ENCODE measurements at places on chromosomes 4 and X. TPM values are rescaled to one million over a fixed set of nuclear protein-coding genes. Genes with fewer than 3 reads are reported as not detected.

H2BW2 gene
- total RNA-seq, result not detected

- peak; percentile 63 for DNase-seq
- no peaks in the 10 kb centered on the region for H3K36me3 ChIP-seq
Measured at GRCh38 chr4:142567620-142568451, 278.3 kb downstream of the INPP4B start.

DNA sequence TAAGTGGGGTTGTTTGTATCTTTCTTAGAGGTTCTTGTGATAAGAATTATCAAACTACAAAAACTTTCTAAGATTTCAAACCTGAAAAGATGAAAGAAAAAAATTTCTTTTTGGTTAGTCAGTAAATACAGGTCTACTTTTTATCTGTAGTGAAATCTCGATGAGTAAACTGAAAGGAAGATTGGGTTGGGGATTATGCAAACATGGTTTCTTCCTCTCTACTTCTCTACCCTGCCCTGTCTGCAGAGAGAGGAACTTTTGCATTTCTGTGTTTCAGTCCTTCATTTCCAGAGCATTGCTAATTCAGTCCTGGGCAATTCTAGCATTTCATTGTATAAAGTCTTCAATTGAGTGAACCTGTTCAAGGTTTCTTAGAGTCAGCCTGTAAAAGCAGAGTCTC is 51.6 kb upstream of the IL2 start:
- no peaks in the 10 kb centered on the region for H3K36me3 ChIP-seq
- no peak overlapping the region for H3K4me3 ChIP-seq
- H3K27ac ChIP-seq, result no peak overlapping the region
- no peaks in the 10 kb centered on the region for H3K27me3 ChIP-seq
- H3K4me1 ChIP-seq, result no peaks in the 10 kb centered on the region

GRCh38 chrX:153719238-153719637 is 4.9 kb downstream of the BCAP31 start:
- H3K4me3 ChIP-seq, result no peak overlapping the region
- no peak overlapping the region for H3K27ac ChIP-seq
- DNase-seq, result no peak

DNA sequence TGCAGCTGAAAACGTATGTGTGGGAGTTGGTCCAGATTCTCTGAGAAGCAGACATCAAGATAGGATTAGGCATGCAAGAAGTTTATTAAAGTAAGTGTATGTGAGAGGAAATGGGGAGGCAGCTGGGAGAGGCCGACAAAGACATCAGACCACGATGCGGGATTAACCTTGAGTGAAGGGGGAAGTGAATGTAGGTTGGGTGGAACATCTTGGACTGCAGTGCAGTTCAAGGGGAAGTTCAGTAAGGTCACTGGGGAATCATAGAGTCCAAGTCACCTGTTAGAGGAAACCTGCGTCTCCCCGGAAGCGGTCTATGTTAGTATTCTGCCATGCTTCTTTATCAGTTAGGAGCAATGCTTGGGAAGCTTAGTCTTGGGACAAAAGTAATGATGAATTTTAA is 22.0 kb downstream of the CXCL8 start:
- no peak overlapping the region for H3K27ac ChIP-seq
- H3K4me1 ChIP-seq, result no peaks in the 10 kb centered on the region
- no peaks in the 10 kb centered on the region for H3K27me3 ChIP-seq
- DNase-seq, result no peak
- no peaks in the 10 kb centered on the region for H3K36me3 ChIP-seq

DNA sequence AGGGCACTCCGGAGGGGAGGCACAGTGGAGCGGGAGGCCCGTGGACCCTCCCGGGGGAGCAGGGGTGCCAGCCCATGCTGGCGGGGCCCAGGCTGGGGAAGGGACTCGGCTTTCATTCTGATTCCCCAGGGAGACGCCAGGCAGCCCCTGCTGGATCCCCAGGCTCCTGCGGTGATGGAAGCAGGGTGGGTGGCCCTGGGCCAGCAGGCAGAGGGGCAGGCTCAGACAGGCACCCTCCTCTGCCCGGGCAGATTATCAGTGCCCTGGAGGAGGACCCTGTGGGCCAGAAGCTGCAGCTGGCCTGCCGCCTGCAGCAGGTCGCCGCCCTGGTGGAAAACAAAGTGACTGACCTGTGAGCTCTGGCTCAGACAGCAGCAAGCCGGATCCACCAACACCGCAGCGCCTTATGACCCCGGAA is 2.1 kb upstream of the SRPK3 start:
- DNase-seq, result no peak
- H3K36me3 ChIP-seq, result no peaks in the 10 kb centered on the region
- no peak overlapping the region for H3K4me3 ChIP-seq
- no peaks in the 10 kb centered on the region for H3K4me1 ChIP-seq
- H3K27ac ChIP-seq, result no peak overlapping the region
- peaks cover 6% of the 10 kb centered on the region for H3K27me3 ChIP-seq

DNA sequence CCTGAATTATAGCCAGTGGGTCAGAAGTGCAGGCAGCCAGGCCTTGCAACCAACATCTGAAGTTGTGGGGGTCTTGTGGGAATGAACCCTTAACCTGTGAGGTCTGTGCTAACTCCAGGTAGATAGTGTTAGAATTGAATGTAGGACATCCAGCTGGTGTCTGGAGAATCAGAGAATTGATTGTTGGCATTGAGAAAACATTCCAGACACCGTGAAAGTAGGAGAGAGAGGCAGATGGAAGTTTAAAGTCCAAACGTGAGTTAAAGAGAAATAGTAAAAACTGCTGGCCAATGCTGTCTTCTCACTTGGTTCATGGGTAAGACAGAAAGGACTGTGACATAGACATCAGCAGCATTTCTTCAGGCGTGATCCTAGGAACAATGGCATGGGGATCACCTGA is 27.7 kb downstream of the CASP3 start:
- H3K36me3 ChIP-seq, result no peaks in the 10 kb centered on the region
- no peak overlapping the region for H3K27ac ChIP-seq
- H3K4me1 ChIP-seq, result no peaks in the 10 kb centered on the region
- no peaks in the 10 kb centered on the region for H3K27me3 ChIP-seq

Measured in colonic mucosa (tissue), 4 donors.